H1 (cell line): ENCODE measurements at places on chromosomes 3 and 15.

DNA sequence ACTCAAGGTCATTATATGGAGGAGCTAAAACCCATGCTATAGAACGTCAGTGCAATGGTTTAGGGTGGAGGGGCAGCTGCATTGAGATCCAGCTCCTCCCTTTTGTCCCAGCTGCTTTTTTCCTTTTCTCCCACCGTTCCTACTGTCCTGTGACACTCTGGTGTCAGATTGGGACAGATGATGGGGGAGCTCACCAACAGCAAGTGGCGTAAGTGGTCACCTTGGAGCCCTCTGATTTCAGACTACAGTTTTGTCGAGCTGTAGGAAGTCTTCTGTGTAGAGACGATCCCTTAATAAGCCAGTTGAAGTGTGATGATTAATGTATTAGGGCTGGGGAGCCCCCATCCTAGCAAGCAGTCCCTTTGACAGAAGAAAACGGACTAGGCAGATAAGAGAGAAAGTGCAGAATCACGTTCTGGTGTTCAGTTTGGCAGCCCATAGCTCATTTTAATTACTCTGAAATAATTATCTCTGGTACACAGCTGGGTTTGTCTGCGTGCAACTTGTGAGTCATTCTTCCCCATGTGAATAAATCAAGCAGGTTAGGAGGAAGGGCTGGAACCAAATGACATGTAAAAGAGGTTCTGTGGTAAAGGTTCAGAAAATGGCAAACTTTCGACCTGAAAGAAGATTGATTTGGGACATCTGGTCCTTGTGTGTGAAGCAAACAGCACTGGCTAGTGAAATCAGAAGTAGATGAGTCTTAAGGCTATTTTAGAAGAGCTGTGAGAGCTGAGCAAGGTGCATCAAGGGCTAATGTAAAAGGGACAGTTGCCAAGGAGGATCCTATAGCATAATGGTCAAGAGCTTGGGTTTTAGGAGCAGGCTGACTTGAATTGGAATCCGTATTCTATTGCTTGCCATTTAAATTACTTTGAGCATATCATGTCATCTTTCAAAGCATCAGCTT is 241.4 kb downstream of the EDEM1 start:
- no peak overlapping the region for H3K27ac ChIP-seq
- no peaks in the 10 kb centered on the region for H3K27me3 ChIP-seq
- peaks cover 2% of the 10 kb centered on the region for H3K4me1 ChIP-seq

GRCh38 chr15:39195961-39196486 is 384.9 kb upstream of the THBS1 start:
- DNase-seq, result no peak
- no peaks in the 10 kb centered on the region for H3K4me1 ChIP-seq
- no peak overlapping the region for H3K4me3 ChIP-seq
- no peaks in the 10 kb centered on the region for H3K27me3 ChIP-seq
- no peak overlapping the region for H3K27ac ChIP-seq

- no peaks in the 10 kb centered on the region for H3K4me1 ChIP-seq
- H3K27ac ChIP-seq, result no peak overlapping the region
- H3K27me3 ChIP-seq, result no peaks in the 10 kb centered on the region; the same call in none of the 2 replicates
- no peak for DNase-seq
- H3K36me3 ChIP-seq, result no peaks in the 10 kb centered on the region
Measured at GRCh38 chr3:122916084-122916483, 111.5 kb downstream of the SEMA5B start.

GRCh38 chr3:177811112-177811511 is 613.8 kb upstream of the TBL1XR1 start:
- no peak for DNase-seq
- H3K27me3 ChIP-seq, result no peaks in the 10 kb centered on the region
- no peak overlapping the region for H3K27ac ChIP-seq
- no peaks in the 10 kb centered on the region for H3K36me3 ChIP-seq

GRCh38 chr3:25661694-25662437 is 2.8 kb downstream of the TOP2B start:
- H3K4me3 ChIP-seq, result no peak overlapping the region
- DNase-seq, result no peak
- no peak overlapping the region for H3K27ac ChIP-seq

- H3K27me3 ChIP-seq, result no peaks in the 10 kb centered on the region
- H3K4me1 ChIP-seq, result no peaks in the 10 kb centered on the region
- no peak overlapping the region for H3K27ac ChIP-seq
- no peaks in the 10 kb centered on the region for H3K36me3 ChIP-seq
- no peak for DNase-seq
Measured at GRCh38 chr3:162799910-162800309, 1303.3 kb downstream of the OTOL1 start.

DNA sequence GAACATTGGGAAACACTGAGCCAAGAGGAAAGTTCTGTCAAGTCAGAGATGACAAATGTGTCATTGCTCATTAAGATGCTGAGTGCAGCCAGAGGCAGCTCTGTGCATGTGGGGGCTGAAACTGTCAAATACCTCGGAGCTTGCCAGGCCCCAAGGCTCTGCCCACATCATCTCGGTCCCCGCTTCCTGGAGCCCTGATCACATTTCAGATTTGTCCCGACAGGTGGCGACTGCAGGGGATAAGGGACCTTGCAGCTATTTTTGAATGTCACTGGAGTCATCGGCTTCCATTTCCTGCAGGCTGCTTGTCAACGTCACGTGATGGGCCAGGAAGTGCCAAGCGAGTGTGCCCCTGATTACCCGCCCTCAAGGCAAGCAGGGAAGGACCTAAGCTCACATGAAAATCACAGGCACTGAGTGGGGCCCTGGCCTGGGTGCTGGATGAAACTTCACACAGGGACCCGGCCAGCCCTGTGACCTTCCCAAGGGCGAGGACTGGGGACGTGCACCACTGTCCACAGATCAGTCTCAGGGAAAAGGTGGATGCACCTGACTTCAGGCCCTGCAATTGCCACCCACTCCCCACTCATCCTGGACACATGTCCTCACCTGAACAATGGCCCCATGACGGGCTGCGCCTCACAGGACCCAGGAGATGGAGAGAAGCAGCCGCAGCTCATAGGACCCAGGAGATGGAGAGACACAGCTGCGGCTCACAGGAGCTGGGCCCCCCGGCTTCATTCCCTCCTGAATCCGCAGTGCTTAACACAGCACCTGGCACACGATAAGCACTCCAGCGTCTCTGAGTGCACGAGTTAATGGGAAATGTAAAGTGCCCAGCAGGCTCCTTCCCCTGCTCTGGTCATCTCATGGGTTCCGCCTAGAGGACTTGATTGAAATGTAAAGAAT is 73.4 kb downstream of the NUP210 start:
- no peaks in the 10 kb centered on the region for H3K27me3 ChIP-seq
- DNase-seq, result no peak
- H3K27ac ChIP-seq, result peak overlapping the region; percentile 79
- no peaks in the 10 kb centered on the region; the same call in 1 of the 2 replicates for H3K36me3 ChIP-seq
